Activated CD4-positive, alpha-beta T cell treated with anti-CD3 and anti-CD28 coated beads, Interleukin-2, amount 50 U/mL, for 48 hours (primary cell): ENCODE measurements at places on chromosomes 5 and 9.

DNA sequence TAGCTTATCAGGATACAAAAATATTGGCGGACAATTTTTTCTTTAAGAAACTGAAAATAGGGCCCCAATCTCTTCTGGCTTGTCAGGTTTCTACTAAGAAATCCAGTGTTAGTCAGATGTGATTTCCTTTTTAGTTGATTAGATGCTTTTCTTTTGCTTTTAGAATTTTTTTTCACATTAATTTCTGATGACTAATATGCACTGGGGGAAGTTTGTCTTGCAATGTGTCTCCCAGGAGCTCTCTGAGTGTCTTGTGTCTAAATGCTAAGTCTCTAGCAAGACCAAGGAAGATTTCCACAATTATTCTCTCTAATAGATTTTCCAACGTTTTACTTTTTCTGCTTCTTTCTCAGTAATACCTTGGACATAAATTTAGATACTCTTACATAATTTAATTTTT, 559.8 kb upstream of the TYRP1 start:
- no peak for DNase-seq

GRCh38 chr9:127489471-127490115, 38.3 kb downstream of the LRSAM1 start:
- no peak for DNase-seq

DNA sequence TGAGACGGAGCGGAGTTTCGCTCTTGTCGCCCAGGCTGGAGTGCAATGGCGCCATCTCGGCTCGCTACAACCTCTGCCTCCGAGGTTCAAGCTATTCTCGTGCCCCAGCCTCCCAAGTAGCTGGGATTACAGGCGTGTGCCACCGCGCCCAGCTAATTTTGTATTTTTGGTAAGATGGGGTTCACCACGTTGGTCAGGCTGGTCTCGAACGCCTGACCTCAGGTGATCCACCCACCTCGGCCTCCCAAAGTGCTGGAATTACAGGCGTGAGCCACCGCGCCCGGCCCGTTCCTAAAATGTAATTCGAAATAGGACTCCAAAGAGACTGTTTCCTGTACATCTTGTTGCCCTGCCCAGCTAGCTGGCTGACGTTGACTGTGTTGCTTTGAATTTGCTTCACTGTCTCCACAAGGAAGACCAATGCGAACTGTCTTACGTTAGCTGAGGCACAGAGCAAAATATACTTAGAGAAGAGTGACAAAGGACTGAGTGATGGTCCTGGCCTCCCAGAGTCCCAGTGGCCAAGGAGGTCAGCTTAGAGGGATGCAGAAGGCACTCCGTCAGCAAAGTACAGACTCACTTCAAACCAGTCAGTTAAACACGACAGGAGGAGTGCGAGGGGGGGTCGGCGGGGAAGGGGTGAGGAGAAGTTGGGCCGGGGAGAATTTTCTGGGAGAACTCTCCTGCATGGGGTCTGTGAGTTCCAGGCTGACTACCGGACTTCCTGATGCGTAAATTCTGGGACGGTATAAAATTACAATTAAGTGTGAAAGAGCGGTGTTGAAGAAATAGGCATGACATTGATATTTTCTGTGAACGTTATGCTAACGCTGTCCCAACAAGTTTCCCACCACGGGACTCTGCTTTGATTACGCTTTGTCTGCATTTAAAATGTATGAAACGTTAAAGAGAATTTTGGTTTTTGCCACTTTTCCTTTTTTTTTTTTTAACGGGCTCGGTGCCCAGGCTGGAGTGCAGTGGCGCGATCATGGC, 6.8 kb upstream of the TRIM41 start:
- DNase-seq, result peak; percentile 51

DNA sequence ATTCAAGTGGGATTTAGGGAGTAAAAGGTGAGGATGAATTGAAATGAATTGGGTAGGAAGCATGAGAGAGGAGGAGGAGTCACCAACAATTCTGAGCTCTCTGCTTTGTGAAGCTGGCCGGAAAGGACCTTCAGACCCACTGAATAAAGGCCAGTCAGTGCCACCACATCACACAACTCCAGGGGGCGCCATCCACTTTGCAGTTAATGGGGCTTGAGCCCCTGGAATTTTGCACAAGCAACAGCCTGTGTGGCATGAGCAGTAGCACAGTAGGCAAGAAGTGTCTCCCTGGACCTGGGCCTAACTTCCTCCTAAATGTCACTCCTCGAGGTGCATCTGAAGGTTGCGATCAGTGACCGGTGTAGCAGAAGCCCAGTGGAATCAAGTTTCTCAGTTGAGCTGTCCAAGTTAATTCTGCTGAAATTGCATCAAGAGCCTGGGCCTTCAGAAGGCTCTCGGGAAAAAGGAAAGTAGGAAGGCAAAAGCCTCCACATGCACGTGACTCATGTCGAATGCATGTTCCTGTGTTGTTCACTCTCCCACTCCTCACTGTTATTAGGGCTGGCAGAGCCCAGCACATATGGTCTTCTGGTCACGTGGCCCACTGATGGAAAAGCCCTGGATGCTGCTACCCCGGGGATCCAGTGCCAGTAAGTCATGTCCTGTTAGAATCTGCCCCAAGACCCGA, 27.8 kb upstream of the GLIS3 start:
- no peak for DNase-seq

- no peak for DNase-seq
These were observed 273.5 kb downstream of the ARRDC3 start for GRCh38 chr5:91109634-91110033.

DNA sequence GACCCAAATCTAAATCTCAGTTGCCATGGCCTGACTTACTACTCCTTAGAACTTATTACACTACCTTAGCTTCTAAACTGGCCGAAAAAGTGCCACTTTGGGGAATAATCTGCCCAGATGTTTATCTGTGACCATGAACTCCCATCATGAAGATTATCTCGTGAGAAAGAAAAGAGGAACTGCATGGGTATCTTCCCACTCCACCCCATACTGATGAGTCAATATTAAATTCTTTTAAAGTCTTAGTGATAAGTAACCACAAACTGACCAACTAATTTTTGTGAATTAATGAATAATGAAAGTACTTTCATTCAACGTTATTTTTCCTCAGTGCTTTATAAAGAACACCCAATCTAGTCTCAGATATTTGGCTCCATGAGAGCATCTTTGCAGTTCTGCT, 493.5 kb downstream of the EBF1 start:
- no peak for DNase-seq

- DNase-seq, result no peak
These were observed 68.1 kb upstream of the ERCC6L2 start for GRCh38 chr9:95807326-95807947.

GRCh38 chr5:761059-761771, 23.3 kb downstream of the ZDHHC11B start:
- no peak for DNase-seq

- no peak for DNase-seq
These were observed 169.4 kb downstream of the PAPPA start for GRCh38 chr9:116323012-116323411.

DNA sequence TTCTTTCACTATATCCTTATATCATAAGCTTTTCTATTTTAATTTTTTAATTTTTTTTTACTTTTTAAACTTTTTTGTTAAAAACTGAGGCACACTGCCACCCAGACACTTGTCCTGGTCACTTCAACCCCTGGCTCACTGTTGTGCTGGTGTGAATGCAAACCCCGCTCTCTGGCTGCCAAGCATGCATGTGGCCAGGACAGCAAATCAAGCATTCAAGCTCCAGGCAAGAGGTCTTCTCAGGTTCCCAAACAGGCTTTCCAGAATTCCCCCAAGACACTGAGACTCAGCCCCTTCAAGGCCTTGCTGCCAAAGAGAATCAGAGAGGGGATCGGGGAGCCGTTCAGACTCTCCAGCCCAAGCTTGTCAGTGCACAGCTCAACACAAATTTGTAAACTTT, 139.9 kb downstream of the FANCC start:
- no peak for DNase-seq

DNA sequence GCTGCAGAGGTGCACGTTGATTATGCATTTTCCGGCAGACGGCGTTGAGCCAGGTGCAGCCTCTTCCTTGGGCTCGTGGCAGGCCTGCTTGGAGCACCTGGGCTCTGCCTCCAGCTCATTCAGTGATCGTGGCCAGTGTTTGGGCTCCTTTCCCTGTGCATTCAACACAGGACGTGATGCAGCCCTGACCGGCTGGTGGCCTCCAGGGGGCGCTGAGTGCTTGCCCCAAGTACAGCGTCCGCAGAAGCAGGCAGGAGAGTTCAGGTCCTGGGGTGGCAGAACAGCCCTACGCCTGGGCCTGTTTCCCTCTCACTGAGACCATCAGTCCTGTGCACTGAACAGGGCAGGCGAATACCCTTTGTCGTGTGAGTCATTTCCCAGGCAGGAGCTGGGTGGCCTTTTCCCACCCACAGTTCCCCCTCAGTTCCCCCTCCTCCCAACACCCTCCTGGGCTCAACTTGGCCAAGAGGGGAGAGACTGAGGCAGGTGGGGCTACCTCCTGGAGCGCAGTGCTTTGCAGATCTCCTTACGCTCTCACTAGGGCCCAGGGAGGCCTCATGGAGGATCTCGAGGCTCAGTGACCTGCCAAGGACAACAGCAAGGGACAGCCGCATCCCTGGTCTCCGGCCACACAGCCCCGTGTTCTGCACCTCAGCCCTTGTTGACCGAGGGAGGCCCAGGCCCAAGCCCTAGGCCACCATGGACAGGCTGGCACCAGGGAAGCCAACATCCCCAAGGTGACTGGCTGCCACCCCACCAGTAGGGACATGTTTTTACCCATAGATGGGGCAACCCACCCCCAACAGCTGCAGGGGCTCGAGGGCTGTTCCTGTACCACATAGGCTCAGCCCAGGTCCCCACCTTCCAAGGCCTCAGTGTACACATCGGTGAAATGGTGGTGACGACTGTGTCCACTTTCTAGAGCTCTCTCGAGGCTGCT, 52.9 kb downstream of the LRSAM1 start:
- peak; percentile 87 for DNase-seq

DNA sequence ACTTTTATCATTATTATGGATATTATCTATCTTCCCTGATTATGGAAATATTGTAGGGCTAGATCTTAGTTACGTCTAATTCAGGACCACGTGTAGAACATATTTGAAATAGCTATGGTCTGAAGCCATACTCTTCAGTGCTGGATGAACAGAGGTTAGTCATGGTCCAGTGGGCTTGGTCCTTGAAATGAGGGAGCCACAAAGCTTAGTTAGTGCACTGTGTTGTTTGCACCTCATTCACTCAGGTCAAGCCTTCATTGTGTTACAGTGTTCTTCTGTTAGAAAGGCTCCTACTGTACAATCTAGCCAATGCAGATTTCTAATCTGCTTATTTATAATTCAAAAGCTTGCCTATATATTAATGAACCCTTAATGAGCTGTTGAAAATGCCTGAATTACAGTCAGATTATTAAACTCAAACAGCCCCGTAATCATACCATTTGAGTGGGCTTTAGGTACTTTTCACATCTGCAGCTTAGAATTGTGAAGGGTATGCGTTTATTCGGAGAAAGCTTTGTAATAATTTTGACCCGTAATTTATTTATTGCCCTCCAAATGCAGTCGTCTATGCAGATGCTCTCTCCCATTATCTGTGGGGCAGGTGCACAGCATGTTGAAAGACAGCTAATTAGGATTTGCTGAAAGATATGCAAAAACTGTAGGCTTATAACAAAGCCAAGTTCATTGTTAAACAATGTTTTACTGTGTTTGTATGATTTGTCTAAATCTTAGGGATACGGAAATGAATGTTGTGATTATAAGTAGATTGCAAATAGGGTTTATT, 164.9 kb downstream of the PBX3 start:
- no peak for DNase-seq

- DNase-seq, result no peak
These were observed 190.1 kb downstream of the PAX5 start for GRCh38 chr9:36843964-36844363.

DNA sequence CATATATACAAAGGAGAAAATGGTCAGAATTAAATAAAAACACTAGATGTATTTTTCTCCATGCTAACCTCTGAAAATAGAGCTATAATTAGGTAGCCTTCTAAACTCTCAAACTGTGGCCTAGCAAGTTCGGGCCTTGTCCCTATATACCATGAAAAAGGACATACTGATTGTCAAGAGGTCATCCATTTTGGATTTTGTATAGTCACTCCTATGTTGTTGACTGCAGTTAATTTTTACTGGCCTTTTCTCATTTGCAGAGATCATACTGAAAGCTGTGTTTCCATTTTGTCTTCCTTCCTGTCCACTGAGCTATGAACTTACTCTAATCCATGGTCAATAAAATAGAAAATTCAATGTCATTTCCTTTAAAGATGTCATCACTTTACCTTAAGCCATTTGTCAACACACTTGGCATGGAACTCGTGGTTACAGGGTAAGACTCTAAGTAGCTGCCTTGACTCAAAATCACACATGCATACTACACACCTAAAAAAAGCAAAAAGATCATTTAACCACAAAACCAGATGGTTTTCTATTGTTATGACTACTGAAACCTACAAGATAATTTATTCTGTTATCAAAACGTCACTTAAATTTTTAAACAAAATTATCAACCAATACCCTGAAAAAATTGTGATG, 58.0 kb downstream of the RNF38 start:
- no peak for DNase-seq

DNA sequence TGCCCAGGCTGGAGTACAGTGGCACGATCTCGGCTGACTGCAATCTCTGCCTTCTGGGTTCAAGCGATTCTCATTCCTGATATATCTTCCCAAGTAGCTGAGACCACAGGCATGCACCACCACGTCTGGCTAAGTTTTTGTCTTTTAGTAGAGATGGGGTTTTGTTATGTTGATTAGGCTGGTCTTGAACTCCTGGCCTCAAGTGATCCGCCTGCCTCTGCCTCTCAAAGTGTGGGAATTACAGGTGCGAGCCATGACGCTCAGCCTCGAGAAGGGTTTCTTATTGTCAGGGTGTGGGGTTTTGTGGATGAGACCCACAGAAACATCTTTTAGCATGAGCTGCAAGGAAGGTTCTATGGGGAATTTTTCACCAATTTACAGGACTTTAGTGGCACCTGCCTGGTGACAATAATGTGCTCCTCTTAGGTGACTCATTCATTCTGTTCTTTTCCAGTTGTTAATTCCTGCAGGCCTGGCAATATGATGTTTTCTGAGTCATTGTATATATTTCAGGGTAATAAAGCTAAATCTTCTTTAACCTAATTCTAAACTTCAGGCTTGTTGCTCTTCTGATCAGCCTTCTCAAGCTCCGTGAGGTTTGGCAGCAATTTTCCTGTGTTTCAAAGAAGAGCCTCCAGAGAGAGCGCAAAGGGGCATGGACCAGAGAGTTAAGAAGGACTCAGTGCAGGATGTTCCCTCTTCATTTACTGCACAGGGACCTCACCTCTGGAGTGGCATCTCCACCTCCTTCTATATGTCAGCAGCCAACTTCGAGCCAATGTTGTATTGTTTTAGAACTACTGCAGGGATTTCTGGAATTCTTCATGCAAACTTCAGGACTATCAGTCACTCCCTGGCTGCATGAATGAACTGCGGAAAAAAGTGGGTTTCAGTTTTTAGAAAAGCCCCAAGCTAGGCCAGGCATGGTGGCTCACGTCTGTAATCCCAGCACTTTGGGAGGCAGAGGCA, 77.8 kb upstream of the ZNF618 start:
- no peak for DNase-seq
